ENCODE measurements at places on chromosomes 2 and 18. TPM values are rescaled to one million over a fixed set of nuclear protein-coding genes. Genes with fewer than 3 reads are reported as not detected.

- no peak for DNase-seq
Observed at GRCh38 chr18:76956648-76957047, 134.3 kb downstream of the ZNF236 start.

GRCh38 chr2:109331896-109332848, 203.2 kb downstream of the SH3RF3 start:
- DNase-seq: no peak

DNA sequence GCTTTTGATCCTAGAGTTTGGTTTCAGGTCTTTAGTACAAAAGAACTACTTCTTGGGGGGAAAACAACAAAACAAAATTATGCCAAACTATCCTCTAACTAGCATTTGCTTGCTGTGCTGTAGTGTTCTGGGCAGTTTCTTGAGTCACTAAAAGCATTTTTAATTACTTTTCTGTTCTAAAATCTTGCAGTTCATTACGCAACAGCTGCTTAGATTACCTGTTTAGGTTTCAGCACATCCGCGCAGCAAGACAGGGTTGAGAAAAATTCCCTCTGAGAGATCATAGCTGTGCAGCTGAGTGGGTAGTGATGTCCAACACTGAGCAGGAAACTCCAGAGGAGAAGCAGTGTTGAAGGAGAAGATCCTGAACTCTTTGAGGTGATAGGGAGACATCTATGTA, 9.0 kb downstream of the DAW1 start:
- DNase-seq: no peak

DNA sequence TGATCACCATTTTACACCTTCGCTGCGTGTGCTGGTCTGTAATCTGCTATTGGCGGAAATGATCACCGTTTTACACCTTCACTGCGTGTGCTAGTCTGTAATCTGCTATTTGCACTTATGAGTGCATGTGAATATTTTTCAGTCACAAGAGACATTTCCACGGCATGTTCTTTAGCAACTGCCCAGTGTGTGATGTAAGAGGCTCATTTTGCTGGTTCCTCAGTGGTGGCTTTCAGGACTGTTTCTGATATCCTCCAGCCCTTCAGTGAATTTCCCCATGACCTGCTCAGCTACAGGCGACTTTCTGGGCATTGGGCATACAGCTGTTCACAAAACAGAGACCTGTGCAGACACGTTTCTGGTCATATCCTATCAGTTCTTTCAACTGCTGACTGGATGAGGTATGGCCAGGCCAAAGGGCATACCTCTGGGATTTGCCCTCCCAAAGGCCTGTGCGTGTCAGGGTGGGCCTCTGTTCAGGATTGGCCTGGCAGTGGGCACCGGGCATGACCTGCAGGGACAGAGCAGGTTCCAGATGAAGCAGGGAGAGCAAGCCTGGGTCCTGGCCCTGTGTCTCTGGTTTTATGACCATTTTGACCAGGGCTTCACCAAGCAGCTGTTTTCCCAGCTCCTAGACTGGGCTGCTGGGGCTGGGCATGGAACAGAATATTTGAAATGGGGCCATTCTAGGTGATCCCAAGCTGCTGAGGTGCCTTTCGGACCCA, 521 bp upstream of the PROM2 start:
- peak; percentile 16 for DNase-seq

- no peak for DNase-seq
Observed at GRCh38 chr2:119147776-119148715, 10.5 kb downstream of the C1QL2 start.

- DNase-seq: no peak
Observed at GRCh38 chr2:9214873-9215272, 8.3 kb downstream of the ASAP2 start.

DNA sequence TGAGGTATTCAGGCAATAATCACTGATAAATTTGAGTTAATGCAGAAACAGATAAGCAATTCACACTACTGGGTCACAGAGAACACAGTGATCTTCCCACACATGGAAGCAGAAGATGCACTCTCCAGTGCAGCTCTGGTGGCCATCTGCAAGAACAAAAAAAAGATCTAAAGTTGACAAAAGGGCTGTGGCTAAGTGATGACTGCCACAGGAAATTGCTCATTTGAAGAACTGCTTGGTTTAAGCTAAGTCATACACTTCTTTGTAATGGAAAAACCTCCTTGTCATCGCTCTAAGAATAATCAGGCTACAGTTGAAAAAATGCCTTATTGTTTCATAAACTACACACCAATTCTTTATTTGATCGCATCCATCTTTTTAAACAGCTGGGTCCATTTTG, 115.1 kb downstream of the DTNB start:
- no peak for DNase-seq

GRCh38 chr18:14746897-14747296, 1.1 kb upstream of the ANKRD30B start:
- no peak for DNase-seq

- no peak for DNase-seq
Observed at GRCh38 chr2:108382196-108382595, 4.4 kb downstream of the SULT1C4 start.

GRCh38 chr2:105858868-105859693, 114.4 kb downstream of the NCK2 start:
- no peak for DNase-seq

- peak; percentile 34 for DNase-seq
Observed at GRCh38 chr2:71611781-71612527, 158.6 kb downstream of the DYSF start.

GRCh38 chr2:231918501-231919330, 7.5 kb downstream of the NPPC start:
- DNase-seq: no peak

DNA sequence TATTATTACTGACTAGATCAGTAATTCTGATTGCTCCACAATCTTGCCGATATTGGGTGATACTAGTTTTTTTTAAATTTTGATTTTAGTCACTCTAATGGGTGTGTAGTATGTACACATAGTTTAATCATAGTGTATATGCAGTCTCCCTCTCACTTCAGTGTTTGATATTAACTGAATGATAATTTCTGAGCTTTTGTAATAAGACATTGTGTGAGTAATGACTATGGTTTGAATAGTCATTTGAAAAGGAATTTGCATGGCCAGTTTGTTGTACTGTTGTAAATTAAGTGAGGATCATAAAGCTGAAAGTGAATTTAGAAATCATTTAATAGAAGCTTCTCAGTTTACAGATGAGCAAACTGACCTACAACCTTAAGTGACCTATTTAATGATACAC, 33.4 kb downstream of the USP14 start:
- DNase-seq: no peak

- no peak for DNase-seq
Observed at GRCh38 chr18:56807901-56808300, 156.7 kb downstream of the WDR7 start.

DNA sequence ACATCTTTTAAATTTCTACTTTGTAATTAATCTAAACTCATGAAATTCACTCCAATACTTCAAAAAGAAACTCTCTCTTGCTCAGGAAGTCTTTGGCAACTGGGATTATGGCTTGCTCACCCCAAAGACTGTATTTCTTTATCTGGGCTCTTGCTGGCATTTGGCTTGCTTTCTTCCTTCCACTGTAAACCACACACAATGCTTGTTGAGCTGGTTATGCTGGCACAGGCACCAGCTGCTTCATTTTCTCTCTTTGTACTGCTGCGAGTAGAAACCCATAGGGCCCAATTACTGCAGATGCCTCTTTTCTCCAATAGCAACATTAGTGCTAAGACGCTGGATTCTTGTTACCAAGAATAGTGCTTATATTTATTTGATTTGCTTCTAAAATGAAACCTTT, 51.4 kb downstream of the SLC38A11 start:
- no peak for DNase-seq

LRP1B gene
- total RNA-seq: not detected

GPR75 gene
- 0.91 TPM for total RNA-seq

PAX8 gene
- 0.35 TPM for total RNA-seq

Measured in activated naive CD4-positive, alpha-beta T cell treated with anti-CD3 and anti-CD28 coated beads, Interleukin-2, amount 50 U/mL, for 72 hours (primary cell).